Activated naive CD8-positive, alpha-beta T cell treated with anti-CD3 and anti-CD28 coated beads, Interleukin-2, amount 10 ng/mL, durations not matched to agents 7 days and 5 days (primary cell): ENCODE measurements at places on chromosomes 12 and 14.

- DNase-seq = no peak
Measured at GRCh38 chr14:101446387-101446969, 114.8 kb upstream of the DIO3 start.

DNA sequence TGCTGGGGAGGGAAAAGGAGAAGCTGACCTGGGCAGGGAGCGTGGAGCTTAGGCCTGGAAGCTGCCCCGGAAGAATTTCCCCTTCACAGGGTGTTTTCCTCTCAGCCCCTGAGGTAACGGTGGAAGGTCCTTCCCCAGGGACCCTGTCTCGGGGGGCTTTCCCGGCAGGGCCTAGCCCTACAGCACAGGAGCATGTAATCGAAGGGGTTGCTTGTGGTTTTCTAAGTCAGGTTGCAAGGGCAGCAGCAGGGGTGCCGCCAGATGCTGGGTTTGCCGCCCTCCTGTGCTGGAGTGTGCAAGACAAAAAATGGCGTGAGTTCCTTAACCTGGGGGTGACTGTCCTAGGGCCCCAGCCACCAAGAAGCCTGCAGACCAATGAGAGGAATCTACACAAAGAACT is 1.6 kb upstream of the KRT74 start:
- peak; percentile 10 for DNase-seq

GRCh38 chr12:122672515-122672914 is 30.6 kb downstream of the HCAR2 start:
- no peak for DNase-seq

GRCh38 chr12:55797068-55797467 is 20.5 kb downstream of the SARNP start:
- DNase-seq = no peak
